ENCODE measurements at places on chromosomes 12 and 14.
A peak's percentile ranks its signal among the peaks of the same experiment; 100 is the strongest.

DNA sequence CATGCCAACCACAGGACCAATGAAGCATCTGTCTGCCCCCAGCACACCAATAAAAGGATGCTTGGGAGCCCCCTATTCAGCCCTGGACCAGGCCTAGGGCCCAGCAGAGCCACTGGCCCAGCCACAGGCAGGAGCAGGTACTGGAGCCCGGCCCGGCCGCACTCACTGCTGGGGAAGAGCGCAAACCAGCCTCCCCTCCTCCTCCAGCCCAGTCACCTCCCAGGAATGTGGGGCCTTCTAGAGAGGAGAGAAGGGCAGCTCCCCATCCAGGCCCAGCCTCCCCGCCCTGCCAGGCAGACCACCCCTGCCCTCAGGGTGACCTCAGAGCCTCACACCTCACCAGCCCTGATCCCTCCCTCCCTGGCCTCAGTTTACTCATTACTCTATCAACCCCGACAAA, 56.2 kb downstream of the CCNK start:
- no peak for DNase-seq

DNA sequence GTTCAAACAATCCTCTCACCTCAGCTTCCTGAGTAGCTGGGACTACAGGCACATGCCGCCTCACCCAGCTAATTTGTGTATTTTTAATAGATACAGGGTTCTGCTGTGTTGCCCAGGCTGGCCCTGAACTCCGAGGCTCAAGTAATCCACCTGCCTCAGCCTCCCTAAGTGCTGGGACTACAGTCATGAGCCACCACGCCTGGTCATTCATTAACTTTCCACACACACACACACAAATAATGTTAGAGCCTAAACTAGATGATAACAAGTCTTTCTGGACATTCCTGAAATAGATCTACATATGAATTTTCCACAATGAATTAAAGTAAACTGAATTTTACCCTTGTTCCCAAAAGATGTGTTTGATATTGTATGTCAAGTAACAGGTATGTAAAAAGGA, 776.0 kb downstream of the GALC start:
- no peak for DNase-seq

- no peak for DNase-seq
Observed at GRCh38 chr12:56261503-56262232, 3.5 kb upstream of the ANKRD52 start.

DNA sequence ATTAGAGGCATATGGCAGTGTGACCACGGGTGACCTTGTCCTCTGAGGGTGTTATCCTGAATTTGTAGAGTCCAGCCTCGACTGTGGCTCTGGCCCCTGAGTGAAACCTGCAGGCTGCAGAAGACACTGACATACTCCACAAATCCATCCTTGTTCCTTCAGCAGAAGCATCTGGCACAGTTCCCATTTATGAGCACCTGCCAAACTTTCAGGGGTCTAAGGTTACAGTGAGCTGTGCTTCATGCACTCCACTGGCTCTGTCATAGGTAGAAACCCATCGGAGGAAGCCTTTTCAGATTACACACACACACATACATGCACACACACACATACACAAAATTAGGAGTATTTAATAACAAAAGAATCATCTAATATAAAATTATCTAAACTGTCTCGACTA, 13.6 kb upstream of the NUAK1 start:
- no peak for DNase-seq

- DNase-seq: no peak
Observed at GRCh38 chr12:124188561-124189405, 106.1 kb upstream of the RFLNA start.

DNA sequence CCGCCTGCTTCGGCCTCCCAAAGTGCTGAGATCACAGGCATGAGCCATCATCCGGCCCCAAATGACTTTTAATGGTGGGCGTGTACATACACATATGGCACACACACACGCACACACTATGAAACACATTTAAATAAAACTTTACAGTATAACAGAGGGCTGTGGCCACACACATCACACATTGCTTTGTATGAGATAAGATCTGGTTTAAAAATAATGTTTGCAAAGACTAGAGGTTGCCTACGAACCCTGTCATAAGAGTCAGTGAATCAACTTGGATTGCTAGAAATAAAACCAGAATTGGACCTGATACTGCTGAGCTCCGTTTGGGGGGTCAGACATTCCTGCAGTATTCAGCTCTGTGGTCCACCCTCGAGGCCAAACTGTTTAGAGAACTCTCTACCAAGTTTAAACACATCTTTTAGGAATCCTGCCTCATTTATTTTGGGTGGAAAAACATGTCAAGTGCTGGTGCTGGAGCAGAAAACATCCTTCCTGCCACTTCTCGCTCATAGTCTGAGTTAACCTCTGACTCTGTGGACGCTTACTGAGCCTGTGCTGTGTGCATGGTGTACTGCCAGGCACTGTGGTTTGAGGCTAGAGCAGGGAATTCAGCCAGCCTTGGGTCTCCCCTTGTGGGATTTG, 47.8 kb upstream of the EML1 start:
- DNase-seq: no peak

GRCh38 chr14:65072256-65072655, 30.1 kb downstream of the MAX start:
- no peak for DNase-seq

DNA sequence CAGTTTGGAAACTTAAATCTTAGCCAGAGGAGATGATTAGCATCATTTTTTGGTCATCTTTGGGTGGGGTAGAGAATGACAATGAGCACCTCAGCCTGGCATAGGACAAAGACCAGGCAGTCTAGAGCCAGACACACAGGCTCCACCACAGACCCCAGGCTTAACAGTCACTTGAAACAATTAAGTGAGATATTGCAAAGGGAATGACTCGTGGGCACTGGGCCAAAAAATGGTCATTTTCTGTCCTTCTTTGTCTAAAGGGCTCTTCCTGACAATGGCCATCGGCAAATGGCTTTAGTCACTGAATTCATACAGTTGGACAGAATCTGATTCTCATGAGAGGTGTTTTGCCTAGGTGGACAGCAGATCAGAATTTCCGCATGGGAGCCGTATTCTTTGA, 78.0 kb upstream of the DICER1 start:
- no peak for DNase-seq

DNA sequence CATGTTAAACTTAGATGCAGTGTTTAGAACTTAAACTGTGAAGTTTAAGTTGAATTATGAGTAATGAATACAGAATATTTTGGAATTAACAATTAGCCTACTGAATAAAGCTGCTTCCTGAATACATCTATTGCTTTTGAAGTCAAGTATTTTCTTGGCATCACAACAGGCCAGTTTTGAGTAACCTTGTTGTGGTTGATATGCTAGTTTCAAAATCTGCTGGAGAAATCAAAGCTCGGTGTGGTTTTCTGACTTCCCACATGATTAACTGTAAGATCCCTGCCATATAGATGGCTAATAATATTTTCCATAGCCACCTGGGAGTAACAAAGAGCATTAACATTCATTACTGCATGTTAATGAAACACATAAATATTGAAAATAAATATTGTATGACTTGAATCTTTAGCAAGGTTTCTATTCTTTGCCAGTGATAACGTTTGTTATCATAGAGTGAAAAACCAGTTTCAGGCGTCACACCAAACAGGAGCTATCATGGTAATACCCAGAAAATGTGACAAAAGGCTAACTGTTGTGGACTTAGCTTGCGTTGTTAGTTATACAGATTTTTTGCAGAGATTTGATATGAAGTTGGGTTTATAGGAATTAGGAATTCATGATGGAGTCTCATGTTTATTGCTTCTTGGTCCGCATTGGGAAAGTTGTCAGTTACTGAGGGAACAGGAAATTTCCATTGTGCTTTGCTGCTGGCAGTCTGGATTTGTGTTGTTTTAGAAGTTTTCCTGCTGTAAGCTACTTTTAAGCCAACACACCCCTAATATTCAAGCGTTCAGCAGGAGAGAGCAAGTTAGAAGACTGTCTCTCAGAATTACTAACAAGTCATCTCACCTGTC, 32.1 kb downstream of the PPFIBP1 start:
- no peak for DNase-seq

GRCh38 chr14:35533357-35534207, at the start of gene INSM2:
INSM2 (plus strand) TSS chr14:35534164; CDS start chr14:35534253, 89 bp downstream.
- DNase-seq: peak; percentile 30

- no peak for DNase-seq
Observed at GRCh38 chr14:26702721-26703230, 104.9 kb upstream of the NOVA1 start.

DNA sequence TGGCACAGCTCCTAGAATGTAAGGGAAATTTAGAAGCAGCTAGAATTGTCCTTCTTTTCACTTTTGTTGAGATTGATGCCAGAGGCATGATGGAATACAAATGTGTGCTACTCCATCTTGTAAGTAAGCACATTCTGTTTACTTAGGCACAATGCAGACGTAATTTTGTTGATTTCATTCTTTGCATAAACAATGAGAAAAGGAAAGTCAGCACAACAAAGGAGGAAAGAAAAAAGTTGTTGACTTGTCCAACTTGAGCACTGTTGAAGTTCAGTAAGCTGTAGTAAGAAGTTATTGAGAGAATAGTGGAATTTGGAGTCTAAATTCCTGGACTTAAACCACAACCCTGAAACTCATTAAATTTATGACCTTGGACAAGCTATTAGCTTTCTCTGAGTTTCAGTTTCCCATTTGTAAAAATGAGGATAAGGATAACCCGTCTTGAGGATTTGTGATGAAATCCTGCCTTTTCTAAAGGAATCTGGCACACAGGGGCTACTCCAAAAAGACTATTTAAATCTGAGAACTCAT, 19.4 kb upstream of the CNTN1 start:
- DNase-seq: no peak

GRCh38 chr14:65910108-65910786, 497.7 kb downstream of the FUT8 start:
- no peak for DNase-seq

All from stimulated activated CD8-positive, alpha-beta memory T cell treated with anti-CD3 and anti-CD28 coated beads, Interleukin-2, amount 100 ng/mL, for 1 hour (primary cell).